ENCODE measurements at places on chromosomes 7 and 10.

DNA sequence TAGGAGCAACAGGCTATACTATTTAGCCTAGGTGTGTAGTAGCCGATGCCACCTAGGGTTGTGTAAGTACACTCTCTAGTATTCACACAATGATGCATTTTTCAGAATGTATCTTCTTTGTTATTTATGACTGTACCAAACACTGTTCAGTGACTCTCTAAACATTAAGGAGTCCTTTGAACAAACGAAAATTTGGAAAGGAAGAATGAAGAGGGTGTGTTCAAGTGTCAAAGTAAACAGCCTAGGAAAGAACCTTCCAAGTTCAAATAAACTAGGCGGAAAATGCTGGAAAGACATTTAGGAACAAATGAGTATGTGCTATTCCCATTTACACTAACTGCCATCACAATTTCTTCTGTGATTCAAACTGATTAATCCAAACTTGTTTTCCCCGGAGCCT is 142.4 kb downstream of the CHCHD3 start:
- no peak for DNase-seq

DNA sequence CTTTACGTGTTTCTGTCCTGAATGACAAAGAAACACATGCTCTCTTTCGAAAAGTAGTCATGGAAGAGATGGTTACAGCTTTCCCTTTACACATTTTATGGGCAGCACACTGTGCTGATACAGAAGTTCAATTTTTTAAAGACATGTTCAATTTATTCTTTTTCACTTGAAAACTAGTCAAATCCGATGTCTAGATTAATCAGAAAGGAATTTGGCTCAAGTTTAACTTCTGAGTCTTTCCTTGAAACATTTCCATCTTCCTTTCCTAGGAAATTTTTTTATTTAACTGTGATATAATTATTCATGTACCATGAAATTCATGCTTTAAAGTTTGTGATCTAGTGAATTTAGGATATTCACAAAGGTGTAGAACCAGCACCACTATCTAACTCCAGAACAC is 360.1 kb downstream of the TNS3 start:
- DNase-seq: no peak

DNA sequence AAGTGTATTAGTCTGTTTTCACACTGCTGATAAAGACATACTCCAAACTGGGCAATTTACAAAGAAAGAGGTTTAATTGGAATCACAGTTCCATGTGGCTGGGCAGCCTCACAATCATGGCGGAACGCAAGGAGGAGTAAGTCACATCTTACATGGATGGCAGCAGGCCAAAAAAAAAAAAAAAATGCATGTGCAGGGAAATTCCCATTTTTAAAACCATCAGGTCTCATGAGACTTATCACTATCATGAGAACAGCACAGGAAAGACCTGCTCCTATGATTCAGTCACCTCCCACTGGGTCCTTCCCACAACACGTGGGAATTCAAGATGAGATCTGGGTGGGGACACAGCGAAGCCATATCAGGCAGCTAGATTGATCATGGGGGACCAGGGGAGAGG is 136.8 kb downstream of the EXOC4 start:
- DNase-seq: no peak

- DNase-seq: no peak
Observed at GRCh38 chr10:125232841-125233240, 72.5 kb upstream of the CTBP2 start.

- peak; percentile 5 for DNase-seq
Observed at GRCh38 chr7:116978006-116978405, 24.7 kb downstream of the ST7 start.

- no peak for DNase-seq
Observed at GRCh38 chr7:1150400-1151002, 9.5 kb downstream of the ZFAND2A start.

DNA sequence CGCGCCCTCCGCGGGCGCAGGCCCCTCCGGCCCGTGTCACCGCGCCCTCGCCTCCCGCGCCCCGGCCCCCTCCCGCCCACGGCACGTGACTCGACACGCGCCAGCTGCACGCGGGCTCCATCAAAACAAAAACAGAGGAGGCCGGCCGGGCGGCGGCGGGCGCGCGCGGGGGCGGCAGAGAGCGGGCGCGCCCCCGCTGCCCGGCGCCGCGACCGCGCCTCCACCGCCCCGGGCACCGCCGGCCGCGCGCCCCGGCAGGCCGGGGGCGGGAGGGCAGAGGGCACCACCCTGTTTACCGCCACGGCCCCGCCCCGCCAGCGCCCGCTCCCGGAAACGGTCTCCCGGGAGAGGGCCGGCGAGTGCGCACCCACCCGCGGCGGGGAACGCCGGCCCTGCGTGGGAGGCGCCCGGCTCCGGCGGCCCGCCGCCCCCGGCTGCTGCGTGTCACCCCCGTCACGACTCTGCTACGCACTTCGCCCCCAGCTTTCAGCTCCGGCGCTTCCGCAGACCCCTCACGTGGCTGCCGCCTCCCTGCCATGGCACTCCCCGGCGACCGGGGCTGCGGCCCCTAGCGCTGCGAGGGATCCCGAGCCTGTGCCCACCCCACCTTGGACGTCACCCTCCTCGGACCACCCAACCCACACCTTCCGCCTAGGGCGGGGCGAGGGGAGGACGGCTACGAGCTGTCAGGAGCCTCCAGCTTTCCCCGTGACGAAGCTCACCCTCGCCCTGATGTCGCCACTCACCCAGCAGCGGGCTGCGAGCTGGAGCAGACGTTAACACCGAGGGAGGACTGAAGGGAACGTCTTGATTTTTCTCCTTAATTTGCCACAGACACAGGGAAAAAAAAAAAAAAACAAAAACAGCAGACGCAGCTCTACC is 221.6 kb upstream of the MKLN1 start:
- peak; percentile 61 for DNase-seq

DNA sequence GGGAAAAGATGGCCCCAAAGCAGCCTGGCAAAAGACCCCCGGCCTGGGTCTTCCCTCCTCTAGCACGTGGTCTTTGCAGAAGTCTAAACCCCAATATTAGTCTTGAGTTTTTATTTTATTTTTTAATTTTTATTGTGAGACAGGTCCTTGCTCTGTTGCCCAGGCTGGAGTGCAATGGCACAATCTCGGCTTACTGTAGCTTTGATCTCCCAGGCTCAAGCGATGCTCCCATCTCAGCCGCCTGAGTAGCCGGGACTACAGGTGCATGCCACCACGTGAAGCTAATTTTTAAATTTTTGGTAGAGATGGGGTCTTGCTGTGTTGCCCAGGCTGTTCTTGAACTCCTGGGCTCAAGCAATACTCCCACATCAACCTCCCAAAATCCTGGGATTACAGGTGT is 40.3 kb upstream of the MXI1 start:
- no peak for DNase-seq

DNA sequence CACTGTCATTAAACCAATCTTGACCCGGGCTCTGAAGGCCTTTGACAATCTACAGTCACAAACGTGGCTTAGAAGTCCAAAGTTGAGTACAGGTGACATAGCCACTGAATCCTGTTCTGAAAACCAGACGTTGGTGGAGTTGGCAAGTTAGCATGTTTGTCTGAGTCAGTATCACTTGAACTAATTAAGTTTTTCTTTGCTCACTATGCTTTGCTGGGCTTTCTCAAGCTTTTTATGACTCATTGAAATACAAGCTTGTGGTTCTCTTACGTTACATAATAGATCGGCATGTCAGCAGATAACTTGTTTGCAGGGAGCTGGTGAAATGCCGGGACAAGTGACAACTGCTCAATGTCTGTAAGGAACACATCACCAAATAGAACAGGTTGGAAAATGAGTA is 53.8 kb downstream of the ARL5B start:
- DNase-seq: peak; percentile 67

GRCh38 chr7:64877714-64878610 is 25.1 kb upstream of the ZNF273 start:
- DNase-seq: no peak

DNA sequence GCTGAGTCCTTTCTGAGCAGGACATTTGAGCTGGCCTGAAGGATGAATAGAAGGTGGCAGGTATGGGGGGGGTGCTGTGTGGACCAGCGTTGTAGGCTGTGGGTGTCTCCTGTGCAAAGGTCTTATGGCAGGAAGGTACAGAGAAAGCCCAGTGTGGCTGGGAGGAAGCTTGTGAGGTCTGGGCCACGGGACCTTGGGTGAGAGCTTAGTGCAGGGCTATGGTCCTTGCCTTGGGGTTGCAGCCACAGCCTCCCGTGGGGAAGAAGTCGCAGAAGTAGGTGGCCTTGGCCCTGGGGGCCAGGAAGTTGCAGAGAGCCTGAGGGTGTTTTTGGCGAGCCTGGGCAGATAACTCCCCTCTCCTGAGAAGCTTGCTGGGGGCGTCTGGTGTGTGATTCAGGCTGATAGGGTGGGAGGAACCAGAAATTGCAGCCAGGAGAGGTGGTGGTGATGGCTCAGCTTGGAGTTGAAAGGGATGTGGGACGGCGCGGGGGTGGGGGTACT is 172.0 kb upstream of the TNRC18 start:
- peak; percentile 79 for DNase-seq

- no peak for DNase-seq
Observed at GRCh38 chr7:119900996-119901672, 371.8 kb upstream of the KCND2 start.

DNA sequence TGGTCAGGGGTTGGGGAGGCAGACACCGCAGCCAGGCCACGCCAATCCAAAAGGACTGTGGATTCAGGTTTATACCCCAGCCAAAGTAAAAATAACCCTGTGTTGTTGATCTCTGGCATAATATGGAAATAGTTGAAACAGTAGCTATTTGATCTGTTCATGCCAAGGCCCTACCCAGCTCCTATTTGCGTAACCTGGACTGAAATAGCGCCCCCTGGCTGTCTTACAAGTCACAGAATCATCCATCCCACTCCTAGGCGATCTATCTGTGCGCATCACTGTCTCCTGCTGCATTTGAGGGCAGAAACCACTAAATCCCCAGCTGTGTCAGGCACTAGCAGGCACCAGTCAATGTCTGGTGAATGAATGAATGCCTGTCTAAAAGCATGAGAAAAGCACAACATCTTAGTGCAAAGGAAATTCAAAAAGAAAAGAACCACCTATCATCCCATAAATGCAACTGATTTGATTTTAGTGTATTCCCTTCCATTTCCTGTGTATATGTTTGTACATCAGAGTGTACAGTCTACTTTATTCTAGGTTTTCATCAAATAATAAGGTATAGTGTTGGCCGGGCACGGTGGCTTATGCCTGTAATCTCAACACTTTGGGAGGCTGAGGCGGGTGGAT is 160.0 kb downstream of the SLIT1 start:
- peak; percentile 78 for DNase-seq

DNA sequence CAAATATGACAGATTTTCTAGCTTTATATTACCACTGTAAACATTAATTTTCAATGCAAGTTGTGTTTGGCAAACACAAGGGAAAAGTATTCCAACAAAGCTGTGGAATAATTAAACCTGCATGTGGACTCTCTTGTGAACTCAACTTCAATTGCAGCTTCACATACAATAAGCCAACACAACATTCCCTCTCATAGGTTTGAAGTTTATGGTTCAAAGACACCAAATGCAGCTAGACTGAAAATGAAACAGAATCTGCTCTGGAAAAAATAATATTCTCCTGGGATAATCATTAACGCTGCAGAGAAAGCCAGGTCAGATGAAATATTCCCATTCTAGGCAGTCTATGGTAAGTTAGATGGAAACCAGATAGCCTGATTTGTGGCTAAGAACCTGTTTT is 105.8 kb upstream of the VIPR2 start:
- DNase-seq: no peak

DNA sequence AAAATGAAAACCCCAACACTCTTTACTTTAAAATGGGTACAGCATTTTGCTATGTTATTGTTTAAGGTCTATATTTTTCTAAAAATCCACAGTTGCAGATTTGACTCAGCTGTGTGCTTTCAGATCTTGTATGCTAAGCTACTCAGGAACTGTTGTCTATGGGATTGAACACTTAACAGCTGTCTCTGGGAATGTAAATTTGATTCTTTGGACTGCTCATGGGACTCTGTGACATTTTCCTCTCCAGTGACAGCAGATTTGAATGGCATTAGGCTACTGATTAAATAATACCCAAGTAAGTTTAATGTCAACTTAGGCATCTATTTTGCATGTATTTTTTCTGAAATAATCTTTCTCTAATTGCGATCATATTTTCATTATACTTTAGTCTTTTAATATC is 1.7 kb upstream of the CD36 start:
- DNase-seq: peak; percentile 47

DNA sequence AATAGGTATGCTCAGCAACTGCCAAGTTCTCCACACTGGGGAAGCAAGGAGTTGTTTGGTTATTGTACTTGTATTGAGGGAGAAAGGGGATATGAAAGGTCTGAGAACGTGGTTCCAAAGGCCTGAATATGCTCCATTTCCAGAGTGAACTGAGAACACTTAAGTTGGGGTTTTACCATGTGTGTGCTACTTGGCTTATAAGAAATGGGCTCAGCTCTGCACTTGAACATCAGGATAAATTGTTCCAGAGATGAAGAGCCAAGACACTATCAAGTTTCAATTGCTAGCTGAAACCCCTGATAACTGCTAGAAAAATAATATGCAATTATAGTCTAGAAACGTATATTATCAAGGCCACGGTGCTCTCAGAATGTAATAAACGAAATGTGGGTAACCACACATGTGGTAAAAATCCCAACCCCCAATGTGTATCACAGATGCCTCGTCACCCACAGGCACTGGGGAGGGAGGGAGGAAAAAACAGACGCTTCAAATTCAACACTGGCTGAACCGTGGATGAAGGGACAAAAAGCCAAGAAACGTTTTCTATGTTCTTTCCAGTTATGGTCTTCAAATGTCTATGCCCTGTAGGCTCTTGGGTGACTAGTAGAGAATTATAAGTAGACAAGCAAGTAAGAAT is 16.3 kb downstream of the ELMO1 start:
- DNase-seq: peak; percentile 7

- no peak for DNase-seq
Observed at GRCh38 chr7:121300685-121301420, 27.9 kb upstream of the WNT16 start.

DNA sequence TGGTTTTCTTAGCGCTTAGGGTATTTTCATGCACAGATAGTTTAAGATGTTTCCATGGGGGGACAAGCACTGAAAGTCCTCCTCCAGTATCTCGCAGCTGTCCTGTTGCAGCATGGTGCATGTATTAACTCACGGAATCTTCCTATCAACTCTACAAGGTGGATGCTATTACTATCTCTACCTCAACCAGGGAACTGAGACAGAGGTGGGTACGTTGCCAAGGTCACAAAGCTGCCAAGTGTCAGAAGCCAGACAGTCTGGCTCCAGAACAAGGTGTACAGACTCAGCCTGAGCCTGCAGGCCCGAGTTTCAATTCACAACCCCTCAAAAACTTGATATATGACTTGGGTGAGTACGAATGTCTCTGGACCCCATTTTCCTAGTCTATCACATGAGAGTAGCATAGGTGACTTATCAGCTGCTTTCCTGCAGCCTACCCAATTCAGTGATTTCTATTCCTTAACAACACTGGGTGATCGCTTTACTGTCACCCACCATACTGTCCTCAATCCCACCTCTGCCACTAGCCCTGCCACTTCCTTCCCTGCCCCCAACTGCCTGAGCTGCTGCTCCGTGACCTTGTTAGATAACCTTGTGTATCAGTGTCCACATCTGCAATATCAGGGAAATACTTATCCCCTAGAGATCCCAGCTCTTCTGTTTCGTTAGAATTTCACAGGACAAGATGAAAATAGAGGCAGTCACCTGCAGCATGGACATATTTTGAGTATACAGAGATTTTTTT is 92.1 kb downstream of the ABCC2 start:
- DNase-seq: no peak
